ENCODE measurements at places on chromosomes 12 and 14.

GRCh38 chr14:76131071-76131965 is 20.4 kb upstream of the GPATCH2L start:
- H3K36me3 ChIP-seq = no peaks in the 10 kb centered on the region
- no peak overlapping the region for H3K4me3 ChIP-seq
- no peak for DNase-seq
- no peaks in the 10 kb centered on the region for H3K4me1 ChIP-seq
- no peaks in the 10 kb centered on the region for H3K27me3 ChIP-seq
- H3K27ac ChIP-seq = no peak overlapping the region

DNA sequence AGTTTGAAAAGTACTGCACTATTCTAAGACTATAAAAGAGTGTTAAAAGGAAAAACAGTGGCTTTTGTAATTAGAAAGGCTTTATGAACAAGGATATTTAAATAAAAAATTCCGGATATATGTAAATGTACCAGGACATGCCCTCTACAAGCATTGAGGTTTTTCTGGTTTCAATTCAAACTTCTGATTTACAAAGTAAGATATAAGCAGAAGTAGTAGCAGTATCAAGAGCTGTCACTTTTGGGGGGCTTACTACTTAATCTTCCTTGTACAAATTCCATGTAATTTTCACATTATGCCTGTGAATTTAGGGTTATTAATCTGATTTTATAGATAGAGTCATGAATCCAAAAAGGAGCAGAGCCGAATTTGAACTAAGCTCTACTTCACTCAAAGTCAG is 170.3 kb upstream of the ATP2B1 start:
- H3K27me3 ChIP-seq = no peaks in the 10 kb centered on the region
- DNase-seq = no peak
- H3K36me3 ChIP-seq = no peaks in the 10 kb centered on the region
- peaks cover 26% of the 10 kb centered on the region for H3K4me1 ChIP-seq

DNA sequence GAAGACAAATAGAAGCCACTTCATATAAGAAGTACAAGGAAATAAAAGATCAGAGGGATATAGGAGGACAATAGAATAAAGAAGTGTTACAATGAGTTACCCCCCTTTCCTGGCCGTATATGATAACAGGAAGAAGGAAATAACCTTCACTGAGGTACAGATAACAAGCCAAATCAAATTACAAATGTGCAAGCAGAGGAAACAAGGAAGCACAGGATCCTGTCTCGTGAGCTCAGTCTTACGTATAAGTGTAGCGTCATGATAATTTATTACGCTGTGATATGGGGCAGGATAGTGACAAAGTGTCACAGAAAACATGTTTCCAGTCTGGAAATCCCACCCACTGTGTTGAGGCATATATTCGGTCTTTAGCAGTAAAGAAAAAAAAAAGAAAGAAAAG is 26.5 kb downstream of the CRACR2A start:
- H3K4me3 ChIP-seq = no peak overlapping the region
- H3K27me3 ChIP-seq = peaks cover 4% of the 10 kb centered on the region
- no peak for DNase-seq
- no peaks in the 10 kb centered on the region for H3K4me1 ChIP-seq
- H3K27ac ChIP-seq = no peak overlapping the region

- H3K27ac ChIP-seq = no peak overlapping the region
- no peaks in the 10 kb centered on the region for H3K27me3 ChIP-seq
- DNase-seq = no peak
- H3K4me3 ChIP-seq = no peak overlapping the region
- H3K36me3 ChIP-seq = peaks cover 86% of the 10 kb centered on the region
Measured at GRCh38 chr12:122481861-122482260, 18.9 kb downstream of the ZCCHC8 start.

Data from SJSA1 (cell line).